ENCODE measurements at places on chromosomes 7 and 10. TPM values are rescaled to one million over a fixed set of nuclear protein-coding genes. Genes with fewer than 3 reads are reported as not detected.

The SAMD9L gene
- 7.5 TPM for total RNA-seq

The HEPACAM2 gene
- total RNA-seq = 0.33 TPM

The SEMA4G gene
- total RNA-seq = 2.2 TPM

The WASHC2A gene
- 52.5 TPM for total RNA-seq

The AFAP1L2 gene
- total RNA-seq = 4.2 TPM

The PHKG1 gene
- 4.3 TPM for total RNA-seq

The PON1 gene
- total RNA-seq = 0.66 TPM

The NME8 gene
- not detected for total RNA-seq

The LGI1 gene
- not detected for total RNA-seq

The NEUROD6 gene
- total RNA-seq = not detected

The GRM8 gene
- not detected for total RNA-seq

Data from breast epithelium (tissue), 4 donors.